ENCODE measurements at places on chromosomes 7 and 10. TPM values are rescaled to one million over a fixed set of nuclear protein-coding genes. Genes with fewer than 3 reads are reported as not detected.

- DNase-seq: no peak
Observed at GRCh38 chr10:97278491-97278989, 13.9 kb downstream of the ARHGAP19 start.

Gene EN2
- total RNA-seq: not detected

GRCh38 chr7:140475747-140476333 lies 3.5 kb downstream of the MKRN1 start:
- DNase-seq: no peak

GRCh38 chr10:77604063-77604462 lies 33.5 kb downstream of the KCNMA1 start:
- DNase-seq: no peak

- no peak for DNase-seq
Observed at GRCh38 chr7:122942059-122942458, 53.4 kb downstream of the TAS2R16 start.

DNA sequence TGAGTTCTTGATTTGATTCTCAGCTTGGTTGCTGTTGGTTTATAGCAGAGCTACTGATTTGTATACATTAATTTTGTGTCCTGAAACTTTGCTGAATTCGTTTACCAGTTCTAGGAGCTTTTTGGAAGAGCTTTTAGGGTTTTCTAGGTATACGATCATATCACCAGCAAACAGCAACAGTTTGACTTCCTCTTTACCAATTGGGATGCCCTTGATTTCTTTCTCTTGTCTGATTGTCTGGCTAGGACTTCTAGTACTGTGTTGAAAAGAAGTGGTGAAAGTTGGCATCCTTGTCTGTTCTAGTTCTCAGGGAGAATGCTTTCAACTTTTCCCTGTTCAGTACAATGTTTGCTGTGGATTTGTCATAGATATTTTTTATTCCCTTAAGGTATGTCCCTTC lies 86.2 kb downstream of the PLXDC2 start:
- DNase-seq: no peak

GRCh38 chr7:96547371-96547811 lies 162.3 kb downstream of the SEM1 start:
- no peak for DNase-seq

- DNase-seq: no peak
Observed at GRCh38 chr7:66921918-66922486, 977 bp downstream of the TMEM248 start.

- no peak for DNase-seq
Observed at GRCh38 chr7:119522263-119522662, 750.7 kb upstream of the KCND2 start.

DNA sequence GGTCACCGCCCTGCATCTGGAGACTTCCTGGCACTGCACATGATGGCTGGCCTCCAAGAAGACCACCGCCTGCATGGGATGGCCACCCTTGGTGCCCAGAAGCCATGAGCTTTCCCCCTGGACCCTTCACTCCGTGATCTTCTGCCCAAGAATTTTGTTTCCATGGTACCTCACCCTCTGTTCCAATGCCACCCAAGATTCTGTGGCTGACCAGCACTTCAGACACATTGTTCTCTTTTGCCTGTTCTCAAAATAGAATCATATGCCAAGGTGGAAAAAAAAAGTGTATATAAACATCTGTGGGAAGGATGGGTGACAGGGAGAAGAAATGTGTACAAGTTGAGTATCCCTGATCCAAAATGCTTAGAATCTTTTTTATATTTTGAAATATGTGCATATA lies 12.1 kb downstream of the HTR7 start:
- DNase-seq: no peak

DNA sequence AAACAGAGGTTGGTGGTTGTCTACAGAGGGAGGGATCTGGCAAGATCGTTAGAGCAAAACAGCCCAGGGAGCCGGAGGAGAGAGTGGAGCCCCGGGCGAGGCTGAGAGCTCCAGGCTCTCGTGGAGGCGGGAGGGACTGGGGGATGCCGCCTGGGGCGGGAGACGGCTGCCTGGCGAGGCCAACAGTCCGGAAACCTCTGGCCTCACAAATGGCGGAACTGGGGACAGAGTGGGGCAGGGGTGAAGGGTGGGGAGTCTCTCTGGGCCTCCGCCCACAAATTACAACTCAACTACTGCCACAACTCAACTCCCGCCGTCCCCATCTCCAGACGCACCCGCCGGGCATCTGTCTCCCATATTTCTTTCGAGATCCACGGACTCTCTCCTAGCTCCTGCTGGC lies 47.7 kb downstream of the CLEC2L start:
- no peak for DNase-seq

DNA sequence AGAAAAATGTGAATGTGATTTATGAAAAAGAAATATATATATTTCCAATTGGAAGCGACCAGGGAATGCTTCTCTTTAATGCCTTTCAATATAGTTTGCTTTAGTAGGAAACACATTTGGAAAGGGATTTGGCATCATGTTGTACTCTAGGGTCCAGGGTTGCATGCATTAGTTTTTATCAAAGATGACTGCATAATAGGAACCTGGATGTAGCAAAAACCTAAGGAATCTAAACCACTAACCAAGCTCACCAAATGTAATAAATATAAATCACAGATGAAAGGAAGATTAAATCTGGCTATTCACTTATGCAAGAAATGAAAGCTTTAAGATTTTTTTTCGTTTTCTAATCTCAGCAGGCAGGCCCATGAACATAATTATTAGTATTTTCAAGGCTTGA lies 120.0 kb downstream of the ATXN7L1 start:
- DNase-seq: no peak

Gene SPDYE1
- total RNA-seq: not detected

DNA sequence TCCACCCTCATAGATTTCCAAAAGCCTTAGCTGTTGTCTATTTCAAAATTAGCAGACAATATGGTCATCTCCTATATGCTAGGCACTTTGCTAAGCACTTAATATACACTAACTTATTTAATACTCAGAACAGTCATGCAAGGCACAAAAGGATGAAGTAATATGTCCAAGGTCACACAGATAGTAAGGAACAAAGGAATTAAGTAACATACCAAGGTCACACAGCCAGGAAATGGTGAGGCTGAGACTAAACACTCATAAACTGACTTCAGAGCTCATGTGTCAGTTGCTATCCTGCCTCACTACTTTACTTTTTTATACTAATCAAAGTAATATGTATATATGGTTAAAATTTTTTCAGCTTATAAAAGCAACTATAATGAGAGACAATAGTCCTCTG lies 23.6 kb upstream of the HIBADH start:
- DNase-seq: no peak

DNA sequence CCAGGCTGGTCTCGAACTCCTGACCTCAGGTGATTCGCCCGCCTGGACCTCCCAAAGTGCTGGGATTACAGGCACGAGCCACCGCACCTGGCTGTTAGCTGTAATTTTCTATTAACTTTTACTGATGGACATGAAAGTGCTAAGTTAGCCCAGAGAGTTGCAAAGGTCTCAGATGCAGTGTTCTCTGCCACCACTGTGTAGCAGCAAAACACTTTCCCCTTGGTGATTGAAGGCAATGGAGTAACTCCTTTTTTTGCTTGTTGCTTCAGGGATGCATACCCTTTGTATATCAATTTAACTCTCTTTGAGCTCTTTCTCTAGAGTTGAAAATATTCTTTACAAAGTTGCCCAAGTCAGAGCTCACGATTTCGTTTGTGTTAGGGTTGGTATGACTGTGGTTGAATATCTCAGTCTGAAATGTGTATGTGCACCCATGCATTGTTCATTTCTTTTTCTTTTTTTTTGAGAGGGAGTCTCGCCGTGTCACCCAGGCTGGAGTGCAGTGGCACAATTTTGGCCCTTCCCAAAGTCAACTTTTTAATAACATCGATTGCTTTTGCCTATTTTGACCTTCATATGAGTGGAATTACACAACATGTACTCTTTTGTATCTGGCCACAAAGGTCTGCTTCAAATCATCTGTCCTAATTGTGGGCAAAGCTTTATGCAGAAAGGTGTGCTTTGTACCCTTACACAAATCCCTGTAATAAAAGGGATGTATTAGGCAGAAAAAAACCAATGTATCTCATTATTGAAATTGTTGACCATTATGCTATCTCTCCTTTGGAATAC lies 52.6 kb downstream of the GTF2I start:
- DNase-seq: no peak

- DNase-seq: no peak
Observed at GRCh38 chr7:143018931-143019330, 8.0 kb downstream of the OR9A2 start.

DNA sequence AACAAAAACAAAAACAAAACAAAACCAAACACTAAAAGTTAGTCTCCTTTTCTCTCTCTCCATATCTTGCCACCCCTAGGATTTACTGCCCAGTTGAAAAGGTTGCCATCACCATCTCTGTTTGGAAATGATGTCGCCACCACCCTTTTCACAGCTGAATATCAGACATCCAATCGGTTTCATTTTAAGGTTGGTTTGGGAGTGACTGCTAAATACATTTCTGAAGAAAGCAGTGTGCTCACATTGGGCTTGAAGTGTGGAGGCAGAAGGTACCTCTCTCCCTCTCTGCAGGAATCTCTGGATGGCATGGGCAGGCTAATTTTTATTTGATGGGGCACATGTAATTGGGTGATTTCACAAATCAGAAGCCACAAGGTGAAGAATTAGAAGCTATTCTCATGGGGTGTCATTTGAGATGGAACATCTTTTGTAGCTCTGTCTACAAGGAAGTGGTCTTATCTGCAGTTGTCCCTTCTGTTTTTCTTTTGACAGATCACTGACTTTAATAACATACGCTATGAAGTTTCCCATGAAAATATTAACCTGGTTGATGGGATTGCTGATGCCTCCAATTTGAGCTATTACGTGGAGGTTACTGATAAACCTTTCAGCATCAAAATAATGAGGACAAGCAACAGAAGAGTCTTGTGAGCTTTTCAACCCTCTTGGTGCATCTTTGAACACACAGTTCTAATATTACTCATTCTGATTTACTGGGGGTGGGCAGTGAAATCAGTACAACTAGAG lies 20.1 kb downstream of the MGAM2 start:
- no peak for DNase-seq

GRCh38 chr10:82149674-82150073 lies 274.7 kb downstream of the NRG3 start:
- no peak for DNase-seq

Gene GRM3
- not detected for total RNA-seq

Gene ANXA8L1
- total RNA-seq: 64.8 TPM

Gene PLEKHS1
- total RNA-seq: not detected

Gene CALML5
- total RNA-seq: not detected

DNA sequence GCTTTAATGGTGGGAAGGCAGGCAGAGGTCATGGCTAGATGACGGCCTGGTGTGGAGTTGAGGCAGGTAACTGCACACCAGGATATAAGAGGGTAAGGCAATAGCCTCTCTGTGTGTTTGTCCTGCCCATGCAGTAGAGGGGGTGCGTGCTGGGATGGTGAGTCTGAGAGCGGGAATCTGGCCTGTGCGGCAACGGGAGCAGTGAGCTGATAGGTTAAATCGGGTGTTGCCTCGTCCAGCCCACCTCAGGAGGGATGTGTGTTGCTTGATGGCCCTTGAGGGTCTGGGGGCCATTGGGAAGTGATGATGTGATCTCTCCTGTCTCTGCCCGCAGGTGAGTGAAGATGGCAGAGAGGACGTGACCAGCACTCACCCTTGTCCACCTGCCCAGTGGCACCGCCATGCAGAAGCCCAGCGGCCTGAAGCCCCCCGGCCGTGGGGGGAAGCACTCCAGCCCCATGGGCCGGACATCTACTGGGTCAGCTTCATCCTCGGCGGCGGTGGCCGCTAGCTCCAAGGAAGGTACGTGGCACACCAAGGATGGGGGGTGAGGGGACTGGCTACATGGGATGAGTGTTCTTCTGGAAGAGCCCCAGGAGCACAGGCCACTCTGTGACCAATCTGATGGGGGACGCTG lies 28.1 kb downstream of the CLIP2 start:
- DNase-seq: no peak

GRCh38 chr10:23643111-23643780 lies 204.4 kb downstream of the OTUD1 start:
- DNase-seq: no peak

GRCh38 chr7:138657854-138658386 lies 43.2 kb downstream of the SVOPL start:
- no peak for DNase-seq

Gene ORC5
- 10.7 TPM for total RNA-seq

DNA sequence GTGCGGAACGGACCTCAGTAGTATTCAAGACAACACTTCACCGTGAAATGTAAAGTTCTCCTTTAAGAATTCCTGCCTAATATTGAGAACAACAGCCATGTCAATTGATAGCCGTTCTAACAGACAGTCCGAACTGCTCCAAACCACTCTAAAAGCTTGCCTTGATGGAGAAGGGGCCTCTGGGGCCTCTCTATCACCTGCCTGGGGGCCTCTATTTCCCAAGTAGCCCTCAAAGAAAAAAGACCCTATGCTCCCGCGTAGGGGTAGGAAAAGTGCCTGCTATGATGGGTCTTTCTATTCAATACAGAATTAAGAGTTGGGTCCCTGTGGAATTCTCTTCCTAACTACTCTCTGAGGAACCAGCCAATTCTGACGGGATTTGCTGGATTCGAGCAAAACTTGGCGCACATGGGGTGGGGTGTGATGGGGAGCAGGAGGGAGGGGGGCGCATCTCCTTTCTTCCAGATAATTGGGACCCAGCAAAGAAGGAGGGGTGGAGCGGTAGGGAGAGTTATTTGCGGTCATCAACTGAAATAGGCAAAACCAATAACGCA lies 8.3 kb upstream of the DLX6 start:
- no peak for DNase-seq

GRCh38 chr7:85164376-85164775 lies 22.5 kb downstream of the SEMA3D start:
- no peak for DNase-seq

- no peak for DNase-seq
Observed at GRCh38 chr7:27409311-27409710, 166.7 kb downstream of the EVX1 start.

GRCh38 chr10:101301111-101301731 lies 52.7 kb upstream of the BTRC start:
- no peak for DNase-seq

- DNase-seq: no peak
Observed at GRCh38 chr7:6260291-6261187, 11.9 kb downstream of the CYTH3 start.

GRCh38 chr7:836429-836828 lies 4.2 kb downstream of the SUN1 start:
- no peak for DNase-seq

DNA sequence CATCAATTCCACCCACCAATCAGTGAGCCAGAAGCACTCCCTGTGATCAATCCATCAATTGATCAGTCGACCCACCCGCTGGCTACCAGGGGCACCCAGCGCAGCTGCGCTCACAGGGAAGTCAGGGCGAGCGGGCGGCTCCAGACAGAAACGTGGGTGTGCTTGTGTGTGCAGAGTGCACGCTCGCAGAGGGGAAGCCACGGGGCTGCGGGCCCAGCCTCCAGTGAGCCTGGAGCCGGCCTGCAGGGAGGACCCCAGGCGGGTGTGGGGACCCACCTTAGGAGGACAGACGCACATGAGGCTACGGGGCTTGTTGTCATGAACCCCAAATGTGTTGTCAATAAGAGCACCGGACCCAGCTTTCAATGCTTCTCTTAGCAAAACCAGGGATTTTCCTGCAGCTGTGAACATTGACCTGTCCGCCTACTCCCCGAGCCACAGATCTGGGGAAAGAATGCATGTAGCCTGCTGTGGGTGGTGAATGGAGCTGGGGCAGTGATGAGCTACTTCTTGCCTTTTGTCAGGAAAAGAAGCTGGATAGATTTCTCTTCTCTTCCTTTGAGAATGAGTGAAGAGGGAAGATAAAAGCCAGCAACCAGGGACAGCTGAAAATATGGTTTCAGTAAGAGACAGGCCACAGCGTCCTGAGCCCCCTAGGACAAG lies 497.8 kb downstream of the DNAJB6 start:
- no peak for DNase-seq
